Large intestine (tissue), 12 donors: ENCODE measurements at places on chromosomes 7 and 10.
A peak's percentile ranks its signal among the peaks of the same experiment; 100 is the strongest.

DNA sequence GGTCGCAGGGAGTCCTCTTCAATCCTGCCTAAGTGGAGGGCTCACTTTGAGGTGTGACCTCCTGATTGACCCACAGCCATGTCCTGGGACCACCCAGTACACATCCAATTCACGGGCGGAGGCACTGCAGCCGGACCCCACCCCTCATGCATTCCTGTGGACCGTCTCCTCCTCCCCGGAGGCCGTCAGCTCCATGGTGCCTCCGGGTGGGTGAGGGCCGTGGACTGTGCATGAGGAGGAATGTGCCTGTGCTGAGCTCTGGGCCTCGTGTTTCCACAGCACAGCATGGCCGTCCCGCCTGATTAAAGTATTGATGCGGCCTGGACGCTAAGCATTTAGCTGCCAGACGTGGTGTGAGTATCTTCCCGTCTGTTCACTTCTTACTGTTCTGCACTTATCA, 52.8 kb downstream of the CFAP46 start:
- H3K4me3 ChIP-seq, result no peak overlapping the region
- H3K4me1 ChIP-seq, result no peaks in the 10 kb centered on the region
- no peak overlapping the region for H3K27ac ChIP-seq
- H3K36me3 ChIP-seq, result no peaks in the 10 kb centered on the region
- peaks cover 11% of the 10 kb centered on the region for H3K27me3 ChIP-seq

DNA sequence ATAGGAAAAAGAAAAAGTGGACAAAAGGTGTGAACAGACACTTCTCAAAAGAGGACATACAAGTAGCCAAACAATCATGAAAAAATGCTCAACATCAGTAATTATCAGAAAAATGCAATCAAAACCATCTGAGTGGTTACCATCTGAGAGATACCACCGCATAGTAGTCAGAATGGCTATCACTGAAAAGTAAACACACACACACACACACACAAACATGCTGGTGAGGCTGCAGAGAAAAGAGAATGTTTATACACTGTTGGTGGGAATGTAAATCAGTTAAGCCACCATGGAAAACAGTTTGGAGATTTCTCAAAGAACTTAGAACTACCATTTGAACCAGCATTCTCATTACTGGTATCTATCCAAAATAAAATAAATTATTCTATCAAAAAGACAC, 145.7 kb downstream of the CYP26A1 start:
- no peaks in the 10 kb centered on the region for H3K27me3 ChIP-seq
- DNase-seq, result no peak
- no peak overlapping the region for H3K27ac ChIP-seq
- no peak overlapping the region for H3K4me3 ChIP-seq

- H3K4me3 ChIP-seq, result no peak overlapping the region
- no peak overlapping the region for H3K27ac ChIP-seq
- DNase-seq, result no peak
- no peaks in the 10 kb centered on the region for H3K4me1 ChIP-seq
- no peaks in the 10 kb centered on the region for H3K36me3 ChIP-seq
Measured at GRCh38 chr10:31723106-31723750, 205.4 kb downstream of the ARHGAP12 start.

DNA sequence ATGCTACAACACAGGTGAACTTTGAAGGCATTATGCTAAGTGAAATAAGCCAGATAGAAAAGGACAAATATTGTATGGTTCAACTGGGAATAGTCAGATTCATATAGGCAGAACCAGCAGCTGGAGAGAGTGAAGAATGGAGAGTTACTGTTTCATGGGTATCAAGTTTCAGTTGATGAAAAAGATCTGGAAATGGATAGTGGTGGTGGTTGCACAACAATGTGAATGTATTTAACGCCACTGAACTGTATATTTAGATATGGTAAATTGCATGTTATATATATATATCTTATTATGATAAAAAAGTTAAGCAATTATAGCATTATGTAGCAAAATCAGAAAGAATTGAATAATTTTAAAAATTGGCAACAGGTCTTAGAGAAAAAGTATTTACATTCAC, 3.9 kb downstream of the LMBR1 start:
- no peaks in the 10 kb centered on the region for H3K27me3 ChIP-seq
- peaks cover 4% of the 10 kb centered on the region for H3K4me1 ChIP-seq
- H3K27ac ChIP-seq, result no peak overlapping the region
- H3K36me3 ChIP-seq, result peaks cover 2% of the 10 kb centered on the region
- H3K4me3 ChIP-seq, result no peak overlapping the region

- H3K4me3 ChIP-seq, result no peak overlapping the region
- H3K27me3 ChIP-seq, result peaks cover 72% of the 10 kb centered on the region
- no peaks in the 10 kb centered on the region for H3K4me1 ChIP-seq
- DNase-seq, result no peak
Measured at GRCh38 chr10:101075775-101076174, 14.0 kb downstream of the KAZALD1 start.

DNA sequence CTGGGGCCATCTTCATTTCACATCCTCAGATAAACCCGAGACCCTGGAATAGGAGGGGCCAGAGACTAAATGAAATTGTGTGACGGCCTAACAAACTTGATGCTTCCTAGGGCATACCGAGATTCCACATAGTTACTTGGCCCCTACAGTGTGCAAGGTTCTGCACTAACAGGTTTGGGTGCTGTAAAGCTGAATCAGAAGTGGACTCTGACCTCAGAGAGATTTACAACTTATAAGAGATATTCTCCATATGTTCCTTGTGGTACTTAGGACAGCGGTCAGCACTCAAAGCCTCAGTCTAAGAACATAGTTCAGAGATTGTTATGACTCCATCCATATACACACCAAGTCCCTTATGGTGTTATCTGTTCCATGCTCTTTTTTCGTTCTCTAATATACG, 55.1 kb upstream of the FHIP2A start:
- peaks cover 9% of the 10 kb centered on the region for H3K27me3 ChIP-seq
- H3K27ac ChIP-seq, result peak overlapping the region; percentile 54
- H3K4me1 ChIP-seq, result peaks cover 10% of the 10 kb centered on the region
- no peaks in the 10 kb centered on the region for H3K36me3 ChIP-seq
- H3K4me3 ChIP-seq, result peak overlapping the region; percentile 62
- DNase-seq, result peak; percentile 88

DNA sequence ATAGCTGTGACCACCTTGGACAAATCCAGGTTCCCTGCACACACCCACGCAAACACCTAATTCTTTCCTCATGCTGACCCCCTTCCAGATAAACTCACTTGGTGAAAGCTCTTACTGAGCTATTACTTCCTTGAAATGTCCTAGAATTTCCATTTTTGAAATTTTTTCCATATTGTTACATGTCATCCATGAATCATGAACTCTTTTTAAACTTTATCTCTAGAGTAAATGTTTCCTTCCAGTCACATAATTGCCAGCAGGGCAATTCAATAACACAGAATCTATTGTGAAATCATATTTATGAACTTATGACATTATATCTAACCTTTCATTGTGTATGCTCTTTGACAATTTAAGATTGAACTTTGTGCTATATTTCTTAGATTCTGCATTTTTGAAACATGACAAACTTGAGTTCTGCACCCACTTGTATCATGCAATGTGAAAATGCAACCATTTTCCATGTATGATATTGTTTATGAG, 26.8 kb upstream of the FGL2 start:
- H3K4me1 ChIP-seq, result peaks cover 8% of the 10 kb centered on the region
- H3K27me3 ChIP-seq, result no peaks in the 10 kb centered on the region
- H3K36me3 ChIP-seq, result no peaks in the 10 kb centered on the region
- peak; percentile 72 for DNase-seq
- peak overlapping the region; percentile 52 for H3K27ac ChIP-seq

- H3K27ac ChIP-seq, result no peak overlapping the region
- no peaks in the 10 kb centered on the region for H3K4me1 ChIP-seq
- no peak for DNase-seq
- H3K4me3 ChIP-seq, result no peak overlapping the region
- H3K36me3 ChIP-seq, result peaks cover 10% of the 10 kb centered on the region
Measured at GRCh38 chr7:114648680-114649079, 234.1 kb downstream of the FOXP2 start.

DNA sequence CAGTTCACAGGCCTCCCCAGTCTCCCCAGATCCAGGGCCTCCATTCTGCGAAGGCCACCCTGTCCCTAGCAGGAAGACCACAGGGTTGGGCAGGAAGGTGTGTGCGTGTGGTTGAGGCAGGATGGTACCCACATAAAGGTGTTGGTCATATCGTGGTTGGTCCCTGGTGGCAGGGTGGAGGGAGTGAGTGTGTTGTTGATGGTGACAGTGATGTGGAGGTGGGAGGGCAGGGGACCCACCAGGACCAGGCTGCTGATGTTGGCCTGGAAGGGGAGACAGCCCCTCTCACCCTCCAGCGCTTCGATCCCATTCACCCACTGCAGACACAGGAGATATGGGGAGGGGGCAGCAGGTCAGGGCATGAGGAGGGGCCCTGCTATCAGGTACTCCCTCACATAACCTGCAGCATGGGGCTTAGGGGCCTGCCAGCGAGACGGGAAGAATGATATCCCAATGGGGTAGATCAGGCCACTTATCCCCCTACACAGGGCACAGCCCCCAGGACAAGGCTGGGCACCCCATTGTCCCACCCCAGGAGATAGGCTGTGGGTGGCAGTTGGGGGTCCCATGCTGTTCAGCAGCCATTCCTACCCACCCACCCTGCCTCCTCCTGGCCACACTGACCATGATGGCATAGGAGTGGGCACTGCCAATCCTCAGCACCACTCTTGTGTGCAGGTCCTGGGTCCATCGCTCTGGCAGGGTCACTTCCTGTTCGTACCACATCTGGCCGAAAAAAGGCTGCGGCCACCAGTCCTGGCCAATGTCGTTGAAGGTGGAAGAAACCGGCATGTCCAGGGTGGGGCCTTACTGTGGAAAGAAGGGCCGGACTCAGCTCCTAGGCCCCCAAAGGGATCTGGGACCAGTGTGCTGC, 69.0 kb upstream of the ZNF479 start:
- H3K4me1 ChIP-seq, result no peaks in the 10 kb centered on the region
- no peak for DNase-seq
- H3K4me3 ChIP-seq, result no peak overlapping the region
- H3K27me3 ChIP-seq, result no peaks in the 10 kb centered on the region
- no peaks in the 10 kb centered on the region for H3K36me3 ChIP-seq
- H3K27ac ChIP-seq, result no peak overlapping the region

- H3K4me1 ChIP-seq, result no peaks in the 10 kb centered on the region
- DNase-seq, result no peak
- no peak overlapping the region for H3K4me3 ChIP-seq
- no peaks in the 10 kb centered on the region for H3K27me3 ChIP-seq
- no peak overlapping the region for H3K27ac ChIP-seq
Measured at GRCh38 chr7:121109145-121109544, 120.6 kb downstream of the CPED1 start.
